ENCODE measurements at places on chromosomes 4 and X.

DNA sequence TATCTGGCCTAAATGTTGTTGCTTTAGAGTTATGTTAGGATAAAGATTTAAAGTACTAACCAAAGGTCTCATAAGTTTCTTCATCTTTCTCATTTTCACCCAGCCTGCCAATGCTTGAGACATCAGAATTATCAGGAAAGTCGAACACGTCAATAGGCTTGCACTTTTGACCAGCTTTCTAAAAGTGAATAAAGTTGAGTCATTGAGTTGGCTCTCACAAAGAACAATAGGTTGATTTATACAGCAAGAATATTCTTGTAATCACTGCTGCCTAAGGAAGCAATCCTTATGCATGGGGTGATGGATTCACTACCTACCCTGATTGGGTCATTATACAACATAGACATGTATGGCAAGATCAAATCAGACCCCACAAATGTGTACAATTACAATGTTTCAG lies 5.0 kb downstream of the CENPU start:
- no peak for DNase-seq

DNA sequence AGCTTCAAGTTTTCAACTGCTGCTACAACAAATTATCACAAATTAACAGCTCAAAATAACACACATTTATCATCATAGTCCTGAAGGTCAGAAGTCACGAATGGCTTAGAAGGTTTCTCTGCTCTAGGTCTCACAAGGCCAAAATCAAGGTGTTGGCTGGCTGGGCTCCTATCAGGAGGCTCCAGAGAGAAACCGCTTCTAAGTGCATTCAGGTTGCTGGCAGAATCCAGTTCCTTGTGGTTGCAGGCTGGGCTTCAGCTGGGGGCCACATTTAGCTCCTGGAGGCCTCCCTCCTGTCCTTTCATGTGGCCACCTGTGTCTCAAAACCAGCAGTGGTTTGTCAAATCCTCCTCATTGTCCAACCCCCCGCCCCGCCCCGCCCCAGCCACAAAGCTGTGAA lies 15.4 kb downstream of the MRFAP1 start:
- no peak for DNase-seq

GRCh38 chr4:10036807-10037342 lies 15.6 kb upstream of the SLC2A9 start:
- DNase-seq = no peak

- DNase-seq = no peak
These were observed 249.1 kb upstream of the STS start for GRCh38 chrX:6898371-6898770.

GRCh38 chrX:27404366-27404765 lies 58.8 kb downstream of the PPP4R3C start:
- no peak for DNase-seq

DNA sequence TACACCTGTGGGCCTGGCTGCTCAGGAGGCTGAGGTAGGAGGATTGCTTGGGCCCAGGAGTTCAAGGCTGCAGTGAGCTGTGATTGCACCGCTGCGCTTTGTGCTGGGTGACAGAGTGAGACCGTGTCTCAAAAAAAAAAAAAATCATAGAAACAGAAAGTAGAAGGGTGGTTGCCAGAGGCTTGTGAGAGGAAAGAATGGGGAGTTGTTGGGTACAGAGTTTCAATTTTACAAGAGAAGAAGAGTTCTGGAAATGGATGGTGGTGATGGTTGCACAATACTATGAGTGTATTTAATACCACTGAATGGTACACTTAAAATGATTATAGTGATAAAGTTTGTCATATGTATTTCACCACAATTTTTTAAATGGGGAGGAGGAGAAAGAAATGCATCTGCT lies 10.2 kb upstream of the GLOD5 start:
- no peak for DNase-seq

DNA sequence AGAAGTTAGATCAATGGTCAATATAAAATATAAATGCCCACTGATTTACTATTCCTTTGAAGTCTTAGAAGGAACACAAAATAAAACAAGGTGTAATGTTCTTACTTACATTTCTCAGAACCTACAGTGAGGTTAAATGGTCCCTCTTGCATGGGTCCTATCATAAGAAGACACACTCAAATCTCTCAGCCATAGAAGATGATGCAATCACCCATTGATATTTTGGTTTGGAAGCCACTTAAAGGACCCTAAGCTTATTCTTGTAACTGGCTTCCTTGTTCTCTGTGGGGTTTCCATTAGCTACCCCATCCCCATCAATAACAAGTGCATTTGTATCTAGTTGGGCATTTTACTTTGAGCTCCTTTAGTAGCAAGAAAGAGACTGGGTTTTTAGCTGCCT lies 15.1 kb downstream of the REELD1 start:
- no peak for DNase-seq

GRCh38 chr4:138680256-138680655 lies 335.3 kb upstream of the NOCT start:
- DNase-seq = no peak

DNA sequence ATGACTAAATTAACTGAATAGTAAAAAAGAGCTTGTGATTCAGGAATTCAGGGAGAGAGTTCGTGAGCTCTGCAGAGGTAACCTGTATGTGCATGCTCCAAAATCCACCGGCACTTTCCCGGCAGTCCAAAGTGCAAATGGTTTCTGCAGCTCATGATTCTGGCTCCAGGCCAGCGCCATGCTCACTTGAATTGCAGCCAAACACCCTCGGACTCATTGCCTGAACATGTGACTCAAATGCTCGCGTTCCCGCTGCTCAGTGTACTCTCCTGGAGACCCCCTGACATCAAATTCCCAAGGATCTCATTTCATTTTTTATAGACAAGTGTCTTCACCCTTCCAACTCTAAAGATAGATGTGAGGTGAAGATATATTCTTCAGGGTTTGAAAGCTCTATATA lies 44.1 kb upstream of the SH3RF1 start:
- no peak for DNase-seq

- DNase-seq = no peak
These were observed 6.5 kb downstream of the FATE1 start for GRCh38 chrX:151722241-151722846.

DNA sequence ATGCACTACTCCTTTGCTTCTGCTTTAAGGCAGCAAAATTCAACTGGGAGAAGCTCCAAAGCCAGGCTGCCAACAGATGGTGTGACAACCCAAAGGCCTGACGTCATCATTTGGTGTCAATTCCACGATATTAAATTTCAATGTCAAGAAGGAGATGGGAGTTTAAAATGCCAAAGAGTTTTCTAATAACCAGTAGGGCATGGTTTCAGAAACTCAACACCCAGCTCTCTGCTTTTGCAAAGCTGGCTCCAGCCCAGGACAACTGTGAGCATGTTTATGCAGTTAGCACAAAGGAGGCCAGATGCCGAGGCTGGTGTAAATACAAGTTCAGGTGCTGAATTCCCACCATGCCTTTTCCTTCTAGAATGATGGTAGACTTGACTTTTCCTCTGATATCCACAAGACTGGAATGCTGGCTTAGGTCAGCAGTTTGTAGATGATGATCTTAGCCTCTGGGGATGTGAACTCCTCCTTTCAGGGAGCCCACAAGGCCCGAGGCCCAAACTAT lies 67.3 kb downstream of the AFAP1 start:
- DNase-seq = no peak

DNA sequence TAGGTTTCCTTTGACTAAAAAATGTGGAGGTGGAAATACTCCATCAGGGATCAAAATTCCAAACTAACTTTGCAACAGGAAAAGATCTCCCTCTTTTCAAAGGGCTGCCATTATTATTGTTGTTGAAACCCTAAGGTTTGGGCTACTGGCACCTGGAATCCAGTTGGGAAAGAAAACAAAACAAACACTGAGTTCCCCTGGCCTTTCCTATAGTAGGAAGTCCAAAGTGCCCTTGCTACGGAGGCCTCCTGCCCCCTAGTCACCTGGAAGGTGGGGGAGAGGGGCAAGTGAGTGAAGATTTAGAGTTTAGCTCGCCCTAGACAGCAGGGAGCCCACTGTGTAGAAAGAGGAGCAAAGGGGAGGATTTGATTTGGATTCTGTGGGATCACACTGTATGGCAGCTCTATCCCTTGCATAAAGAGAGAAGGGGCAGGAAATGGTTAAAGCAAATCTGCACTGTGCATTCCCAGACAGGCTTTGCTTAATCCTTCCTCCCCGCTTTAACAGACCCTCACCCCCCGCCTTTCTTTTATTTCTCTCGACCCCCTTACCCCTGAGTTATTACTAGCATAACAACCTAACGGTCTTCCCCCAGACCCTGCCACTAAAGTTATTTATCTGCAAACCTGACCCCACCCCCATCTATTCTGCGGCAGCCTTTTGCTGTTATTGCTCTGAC lies 627 bp upstream of the FAT4 start:
- DNase-seq = no peak

- no peak for DNase-seq
These were observed 876 bp upstream of the TACR3 start for GRCh38 chr4:103720661-103721060.

DNA sequence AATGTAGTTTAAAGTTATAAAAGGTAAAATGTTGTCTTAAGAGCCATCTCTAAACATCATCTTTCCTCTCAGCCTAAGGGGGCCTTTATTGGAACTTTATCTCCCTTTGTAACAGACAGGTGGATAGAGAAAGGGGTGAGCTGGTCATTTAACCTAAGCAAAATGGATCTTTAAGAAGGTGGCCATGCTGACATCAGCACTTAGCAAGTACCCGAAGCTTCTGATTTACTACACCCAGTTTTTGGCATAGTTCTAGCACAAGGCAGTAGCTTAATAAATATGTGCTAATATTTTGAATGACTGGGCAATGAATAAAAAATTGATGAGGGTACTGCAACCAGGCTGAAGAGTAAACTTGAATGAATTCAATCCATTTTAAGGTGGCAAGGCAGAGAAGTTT lies 172.7 kb downstream of the GABRG1 start:
- DNase-seq = no peak

DNA sequence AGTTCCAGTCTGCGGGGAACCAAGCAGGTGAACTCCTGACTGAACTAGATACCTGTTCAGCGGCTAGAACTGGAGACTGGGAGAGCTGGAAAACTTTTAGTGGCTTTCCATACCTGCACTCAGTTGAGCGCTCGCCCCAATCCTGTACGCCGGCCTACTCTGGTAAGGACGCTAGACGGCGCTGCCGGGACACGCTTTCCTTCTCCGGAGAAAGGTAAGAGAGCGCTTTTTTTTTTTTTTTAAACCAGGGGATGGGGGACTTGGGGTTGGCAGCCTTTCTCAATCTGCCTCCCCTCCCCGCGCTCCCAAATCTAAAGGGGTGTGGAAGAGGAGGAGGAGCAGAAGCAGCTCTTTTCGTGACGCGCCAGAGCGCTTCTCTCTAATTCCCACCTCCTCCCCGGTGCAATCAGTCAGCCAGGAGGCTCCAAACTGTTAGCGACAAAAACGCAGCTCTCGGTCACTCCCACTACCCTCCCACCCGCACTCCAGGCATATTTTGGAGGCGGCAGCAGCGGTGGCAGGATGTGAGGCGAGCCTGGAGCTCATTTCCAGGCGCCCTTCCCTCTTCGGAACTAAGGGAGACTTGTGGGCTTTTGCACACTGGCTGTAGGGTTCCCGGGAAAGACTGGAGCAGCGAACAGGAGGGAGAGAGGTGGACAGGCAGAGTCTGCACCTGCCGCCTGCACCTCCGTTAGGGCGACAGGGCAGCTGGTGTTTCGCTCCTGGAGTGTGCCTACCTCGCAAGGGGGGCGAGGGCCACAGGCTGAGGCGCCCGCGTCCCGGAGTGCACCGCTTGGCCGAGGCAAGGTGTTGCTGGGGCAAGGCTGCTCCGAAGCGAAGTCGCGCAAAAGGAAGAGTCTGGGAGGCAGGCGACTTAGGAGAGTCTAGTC lies at the start of gene IL1RAPL2:
TSS of gene IL1RAPL2 (plus strand) at position 409 of the 890 bp plus-strand sequence.
- no peak for DNase-seq

GRCh38 chr4:114034189-114034588 lies 54.7 kb upstream of the ARSJ start:
- DNase-seq = no peak

DNA sequence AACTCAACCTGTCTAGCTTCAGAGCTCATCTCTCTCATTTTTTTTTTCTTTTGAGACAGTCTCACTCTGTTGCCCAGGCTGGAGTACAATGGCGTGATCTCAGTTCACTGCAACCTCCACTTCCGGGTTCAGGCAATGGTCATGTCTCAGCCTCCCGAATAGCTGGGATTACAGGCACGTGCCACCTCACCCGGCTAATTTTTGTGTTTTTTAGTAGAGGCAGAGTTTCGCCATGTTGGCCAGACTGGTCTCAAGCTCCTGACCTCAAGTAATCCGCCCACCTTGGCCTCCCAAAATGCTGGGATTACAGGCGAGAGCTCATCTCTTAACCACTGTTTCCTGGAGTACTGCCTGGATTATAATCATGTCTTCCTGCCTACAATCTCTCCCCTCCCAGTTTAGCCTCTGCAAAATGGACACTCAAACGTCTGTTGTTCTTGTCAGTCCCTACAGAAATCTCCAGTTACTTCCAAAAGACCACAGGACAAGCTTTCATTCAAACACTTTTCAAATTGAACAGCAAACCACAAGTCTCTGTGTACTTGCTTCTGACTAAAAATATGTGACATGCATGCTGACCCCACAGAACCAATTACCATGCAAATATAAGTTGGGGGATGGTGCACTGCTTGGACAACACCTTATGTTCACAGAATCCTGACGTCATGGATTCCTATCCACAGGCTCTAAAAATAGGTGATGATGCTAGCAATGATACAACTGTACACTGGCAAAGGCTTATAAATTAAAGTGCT lies 137.2 kb downstream of the SH3KBP1 start:
- DNase-seq = no peak

GRCh38 chrX:13463608-13464007 lies 105.8 kb upstream of the EGFL6 start:
- no peak for DNase-seq

DNA sequence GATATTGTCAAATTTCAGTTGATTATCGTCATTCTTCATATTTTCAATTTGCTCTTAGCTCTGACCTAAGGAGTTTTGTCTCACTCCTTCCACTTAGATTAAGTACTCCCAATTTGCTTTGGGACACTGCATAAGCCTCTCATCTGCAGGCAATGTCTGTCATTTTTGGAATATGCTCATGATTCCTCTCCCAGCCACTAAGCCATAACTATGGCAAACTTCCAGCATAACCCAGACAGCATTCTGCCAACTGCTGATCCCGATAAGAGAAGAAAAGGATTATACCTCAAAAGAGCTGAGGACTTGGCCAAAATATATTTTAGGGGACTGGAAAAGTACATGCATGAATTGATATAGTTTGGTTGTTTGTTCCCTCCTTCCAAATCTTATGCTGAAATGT lies 444.4 kb downstream of the GABRG1 start:
- no peak for DNase-seq

GRCh38 chrX:38375891-38376290 lies 23.5 kb downstream of the OTC start:
- DNase-seq = no peak

- DNase-seq = peak; percentile 13
These were observed 12.9 kb downstream of the STIM2 start for GRCh38 chr4:26873391-26874026.
